Progenitor cell of endocrine pancreas (in vitro differentiated cells): ENCODE measurements at places on chromosomes 2 and 18.
A peak's percentile ranks its signal among the peaks of the same experiment; 100 is the strongest.

- DNase-seq = no peak
Measured at GRCh38 chr2:88950010-88950409, 258.5 kb downstream of the RPIA start.

DNA sequence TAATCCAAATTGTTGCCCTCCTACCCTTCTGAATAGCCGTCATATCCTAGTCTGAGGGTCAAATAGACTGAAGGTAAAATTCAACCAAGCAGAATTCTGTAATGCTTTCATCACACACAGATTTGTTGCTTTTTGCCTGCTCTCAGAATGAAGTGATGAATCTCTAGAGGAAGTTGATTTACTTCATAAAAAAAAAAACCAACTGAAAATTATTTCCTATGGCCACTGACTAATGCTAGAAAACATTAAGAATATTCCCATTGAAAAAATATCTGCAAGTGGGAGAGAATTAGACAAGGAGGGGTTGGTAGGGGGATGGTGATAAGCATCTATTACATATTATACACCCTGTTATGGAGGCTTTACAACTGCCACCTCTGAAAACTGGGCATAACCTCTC is 2.3 kb upstream of the IL1RL2 start:
- DNase-seq = no peak

DNA sequence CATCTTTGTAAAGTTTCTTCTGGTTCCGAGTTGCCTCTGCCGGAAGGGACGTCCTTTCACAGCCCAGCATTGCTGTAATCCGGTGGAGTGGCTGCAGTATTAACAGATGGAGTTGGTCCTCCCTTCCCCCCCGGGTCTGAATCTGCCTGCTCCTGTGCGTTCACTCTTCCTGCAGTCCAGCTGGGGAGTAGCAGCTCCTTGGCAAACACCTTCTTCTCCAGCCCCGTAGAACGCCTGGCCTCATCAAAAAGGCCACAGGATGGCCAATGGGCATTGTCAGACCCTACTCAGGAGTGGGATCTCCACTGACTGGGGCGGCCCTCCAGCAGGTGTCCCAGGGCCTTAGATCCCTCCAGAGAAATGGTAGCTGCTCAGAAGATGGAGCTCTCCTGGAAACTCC is 234.0 kb downstream of the FAM210A start:
- DNase-seq = no peak

- no peak for DNase-seq
Measured at GRCh38 chr18:79942786-79943607, 8.5 kb downstream of the SLC66A2 start.

GRCh38 chr2:42810971-42811811 is 18.8 kb upstream of the HAAO start:
- DNase-seq = peak; percentile 30

DNA sequence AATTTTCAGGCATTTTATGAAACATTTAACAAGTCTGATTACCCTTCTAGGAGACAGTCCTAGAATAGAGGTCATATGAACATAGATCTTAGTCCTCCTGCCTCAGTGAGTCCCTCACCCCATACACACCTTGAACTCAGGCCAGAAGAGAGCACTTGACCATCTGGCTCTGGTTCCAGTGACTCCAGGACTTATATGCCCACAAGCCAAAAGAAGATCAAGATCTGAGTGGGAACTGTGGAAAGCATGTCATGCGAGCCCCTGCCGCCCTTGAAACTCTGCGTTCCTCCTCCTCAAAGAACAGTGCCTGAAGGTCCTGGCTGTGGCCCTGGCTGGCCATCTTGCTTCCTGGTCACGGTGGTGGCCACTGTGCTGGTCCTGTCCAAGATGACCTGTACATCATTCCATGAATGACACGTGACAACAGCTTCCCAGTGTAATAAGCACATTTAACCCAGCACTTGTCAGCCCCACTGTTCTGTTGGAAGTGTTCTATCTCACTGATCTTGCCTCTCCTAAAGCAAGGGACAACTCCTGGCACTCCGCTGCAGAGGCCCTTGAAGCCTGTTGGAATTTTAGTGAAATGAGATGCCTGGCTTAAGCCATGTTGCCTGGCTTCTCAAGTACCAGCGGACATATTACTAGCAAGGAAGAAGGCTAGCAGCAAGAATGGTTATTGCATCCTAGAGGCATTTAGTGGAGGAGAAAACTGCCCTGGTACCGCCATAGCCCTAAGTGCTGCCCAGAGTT is 17.6 kb downstream of the TTC32 start:
- DNase-seq = no peak

- DNase-seq = no peak
Measured at GRCh38 chr2:191514613-191515012, 163.3 kb upstream of the NABP1 start.

DNA sequence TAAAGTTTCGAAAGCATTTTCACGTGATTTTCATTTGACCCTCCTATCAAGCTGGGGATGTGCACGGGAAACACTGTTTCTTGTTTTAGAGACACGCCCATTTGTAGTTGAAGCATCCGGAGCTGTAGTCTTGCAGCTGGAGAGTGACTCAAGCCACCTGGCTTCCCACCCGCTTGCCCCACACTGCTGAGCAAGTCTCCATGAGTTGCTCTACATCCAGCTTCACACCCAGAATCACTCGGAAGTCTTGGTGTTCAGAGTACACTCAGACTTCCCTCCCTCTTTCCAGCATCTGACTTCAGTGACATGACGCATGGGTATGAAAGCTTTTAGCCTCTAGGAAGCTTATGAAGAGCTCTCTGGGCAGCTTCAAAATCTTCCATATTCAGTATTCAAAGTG is 262.4 kb downstream of the NBAS start:
- DNase-seq = no peak
